ENCODE measurements at places on chromosomes 11 and 22.

GRCh38 chr11:126115816-126116331 lies 53.2 kb upstream of the CDON start:
- DNase-seq = no peak

- DNase-seq = no peak
These were observed 973.5 kb downstream of the JRKL start for GRCh38 chr11:97363331-97363730.

- no peak for DNase-seq
These were observed 45.1 kb downstream of the AHNAK start for GRCh38 chr11:62501432-62501891.

DNA sequence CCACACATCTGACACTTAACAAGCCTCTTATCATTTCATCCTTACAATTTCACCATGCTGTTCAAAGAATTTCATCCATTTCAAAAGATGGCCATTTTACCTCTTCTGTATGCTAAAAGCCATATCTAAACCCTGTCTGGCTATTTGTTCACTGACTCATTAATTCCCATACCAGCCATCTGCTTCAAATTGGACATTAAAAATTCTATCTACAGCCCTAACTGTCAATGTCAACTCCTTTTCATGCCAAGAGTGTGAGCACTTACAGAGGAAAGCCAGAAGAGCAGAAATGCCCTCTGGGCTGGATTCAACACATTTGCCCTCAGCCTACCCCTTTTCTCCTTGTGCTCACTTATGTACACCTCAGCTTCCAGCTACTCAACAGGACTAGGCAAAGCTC lies 59.2 kb downstream of the SYTL2 start:
- DNase-seq = no peak

- no peak for DNase-seq
These were observed 151.7 kb downstream of the UVRAG start for GRCh38 chr11:75966537-75967287.

GRCh38 chr22:45096256-45096907 lies 67.3 kb upstream of the NUP50 start:
- DNase-seq = no peak

GRCh38 chr11:36027731-36028130 lies 83.9 kb downstream of the LDLRAD3 start:
- DNase-seq = no peak

GRCh38 chr11:42972741-42973140 lies 339.1 kb upstream of the API5 start:
- DNase-seq = no peak

GRCh38 chr11:120546312-120547205 lies 35.0 kb downstream of the GRIK4 start:
- no peak for DNase-seq

GRCh38 chr22:47686594-47687345 lies 924.3 kb downstream of the TBC1D22A start:
- DNase-seq = no peak

DNA sequence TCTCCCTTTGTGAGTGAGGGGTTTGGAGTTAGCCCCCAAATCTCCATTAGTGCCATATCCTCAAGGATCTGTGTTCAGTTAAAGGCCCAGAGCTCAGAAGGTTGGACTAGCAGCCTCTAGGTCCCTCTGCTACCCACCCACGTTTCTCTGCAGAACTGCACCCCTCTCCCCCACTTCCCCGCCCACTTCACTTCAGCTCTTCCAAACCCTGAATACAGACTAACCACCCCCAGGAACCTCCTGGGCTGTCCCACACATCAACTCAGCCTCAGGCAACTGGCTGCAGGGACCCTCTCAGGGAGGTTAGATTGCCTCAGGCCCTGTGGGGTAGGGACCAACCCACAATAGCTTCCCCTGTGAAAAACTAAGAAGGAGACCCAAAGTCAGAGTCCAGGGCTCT lies 840 bp downstream of the VPREB3 start:
- DNase-seq = no peak

DNA sequence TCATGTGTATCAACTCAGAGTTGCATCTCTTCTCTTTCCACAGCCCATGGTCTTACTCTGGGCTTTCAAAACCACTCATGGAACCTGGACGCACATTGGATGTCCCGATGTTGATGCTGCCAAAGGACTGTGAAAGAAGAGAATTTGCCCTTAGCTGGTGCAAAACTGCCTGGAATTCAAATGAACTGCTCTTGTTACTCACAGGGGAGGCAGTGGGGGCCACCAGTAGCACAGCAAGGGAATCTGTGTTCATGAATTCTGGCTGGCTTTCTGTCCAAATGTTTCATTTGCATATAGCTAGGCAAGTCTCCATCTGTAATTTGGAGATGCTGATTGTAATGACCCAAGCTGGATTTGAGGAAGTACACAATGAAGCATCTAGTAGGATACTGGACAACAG lies 24.9 kb downstream of the LMO2 start:
- DNase-seq = no peak

DNA sequence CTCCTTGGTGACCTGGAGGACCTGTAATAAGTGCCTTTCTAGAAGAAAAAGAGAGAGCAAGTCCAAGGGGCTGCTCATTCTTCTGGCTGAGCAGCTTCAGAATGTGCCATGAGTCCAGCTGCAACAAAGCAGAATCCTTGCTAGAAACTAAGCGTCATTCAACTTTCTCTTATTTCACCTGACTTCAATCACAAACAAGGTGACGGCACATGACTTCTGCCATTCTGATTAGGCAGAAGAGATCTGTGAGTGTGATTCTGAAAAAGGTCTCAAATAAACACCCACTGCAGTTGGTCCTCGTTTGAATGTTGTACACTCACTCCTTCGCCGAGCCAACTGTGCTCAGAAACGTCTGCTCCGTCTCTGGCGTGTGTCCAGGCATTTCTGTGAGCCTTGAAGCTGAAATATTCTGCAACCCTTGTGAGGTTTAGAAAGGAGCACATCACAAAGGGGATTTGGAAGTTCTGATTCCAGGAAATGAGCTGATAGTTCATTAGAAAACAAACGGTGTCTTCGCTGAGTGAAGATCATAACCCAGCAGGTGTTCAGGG lies 623.8 kb upstream of the KIRREL3 start:
- DNase-seq = no peak

DNA sequence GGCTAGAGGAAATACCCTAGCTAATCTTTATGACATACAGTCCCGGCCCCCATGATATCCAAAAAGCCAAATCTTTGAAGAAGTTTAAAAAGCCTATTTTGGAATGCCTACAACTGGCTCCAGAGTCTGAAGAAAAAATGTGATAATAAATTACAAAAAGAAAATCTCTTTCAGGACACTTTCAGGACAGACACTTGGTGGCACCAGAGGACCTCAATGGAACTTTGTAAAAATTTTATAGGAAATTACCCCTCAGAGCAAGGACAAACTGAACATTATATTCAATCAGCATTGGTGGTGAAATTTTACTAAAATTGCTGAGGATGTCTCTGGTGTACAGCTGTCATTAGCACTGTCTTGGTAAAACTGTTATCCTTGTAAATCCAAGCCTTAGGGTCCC lies 81.0 kb downstream of the CCDC73 start:
- no peak for DNase-seq

DNA sequence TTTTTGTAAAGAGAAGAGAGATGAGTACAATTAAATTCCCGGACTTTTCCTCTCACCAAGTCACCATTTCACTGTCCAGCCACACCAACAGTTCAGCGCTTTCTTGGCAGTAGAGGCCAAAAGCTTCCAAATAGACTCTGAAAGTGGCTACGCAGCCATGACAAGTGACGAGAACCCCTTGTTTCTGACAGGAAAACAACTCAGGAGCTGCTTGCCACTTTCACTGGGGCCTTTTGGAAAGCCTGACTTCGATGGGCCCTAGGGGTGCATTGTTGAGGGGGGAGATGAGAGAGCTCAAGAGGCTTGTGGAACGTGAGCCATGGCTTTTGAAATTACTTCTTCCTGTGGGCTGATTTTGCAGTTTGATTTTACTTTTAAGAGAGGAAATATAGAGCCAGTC lies 422.1 kb upstream of the FAT3 start:
- DNase-seq = no peak

Measured in effector CD4-positive, alpha-beta T cell (primary cell).